ENCODE measurements at places on chromosomes 6 and 20.
A peak's percentile ranks its signal among the peaks of the same experiment; 100 is the strongest.

DNA sequence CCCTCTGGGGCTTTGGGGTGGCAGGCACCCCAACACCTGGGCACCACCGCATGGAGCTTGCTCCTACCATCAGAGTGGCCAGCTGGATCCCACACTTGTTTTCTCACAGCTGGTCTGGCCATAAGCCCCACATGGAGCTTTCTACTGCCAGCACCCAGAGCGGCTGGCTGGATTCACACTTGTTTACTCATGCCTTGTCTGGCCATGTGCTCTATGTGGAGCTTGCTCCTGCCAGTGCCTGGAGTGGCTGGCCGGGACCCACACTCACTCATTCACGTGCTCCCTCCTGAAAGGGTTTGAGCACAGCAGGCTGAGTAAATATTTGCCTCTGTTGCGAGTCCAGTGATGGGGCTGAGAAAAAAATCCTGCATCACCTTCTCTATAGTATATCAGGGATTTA lies 487.0 kb downstream of the CD109 start:
- DNase-seq = no peak

- peak; percentile 26 for DNase-seq
Measured at GRCh38 chr6:104527761-104528415, 331.8 kb downstream of the HACE1 start.

- DNase-seq = peak; percentile 31
Measured at GRCh38 chr6:106510090-106510970, 119.0 kb downstream of the RTN4IP1 start.

- DNase-seq = no peak
Measured at GRCh38 chr6:149284904-149285303, 32.6 kb upstream of the TAB2 start.

DNA sequence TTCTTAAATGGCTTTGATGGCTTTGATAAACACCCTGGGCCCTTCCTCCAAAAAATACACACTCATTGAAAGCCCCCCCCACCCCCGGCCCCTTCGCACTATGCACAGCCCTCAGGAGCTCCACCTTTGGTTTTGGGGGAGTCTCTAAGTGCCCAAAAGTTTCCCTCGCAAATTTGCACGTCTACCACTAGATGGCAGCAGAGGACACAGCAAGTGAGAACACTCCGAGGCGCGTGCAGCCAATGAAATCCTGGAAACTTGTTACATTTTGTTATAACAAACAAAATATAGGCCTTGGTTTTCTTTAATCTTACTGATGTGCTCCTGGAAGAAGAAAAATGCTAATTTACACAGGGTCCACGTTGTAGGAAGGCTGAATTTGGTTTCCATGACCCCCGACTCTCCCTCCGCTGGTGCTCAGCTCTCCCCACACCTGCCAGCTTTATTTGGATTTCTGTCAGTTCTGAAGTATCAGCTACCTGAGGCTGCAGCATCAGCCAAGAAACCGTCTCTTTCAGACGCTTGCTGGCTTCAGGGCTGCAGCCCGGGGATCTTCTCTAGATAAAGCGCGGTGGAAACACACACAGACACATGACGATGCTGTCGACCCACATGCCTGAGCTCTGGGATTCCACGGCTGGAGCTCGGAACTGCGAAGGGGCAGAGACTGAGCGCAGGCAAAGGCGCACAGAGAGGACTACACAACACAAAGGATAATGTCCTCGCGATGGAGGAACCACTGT lies 148.3 kb upstream of the RPS6KA2 start:
- peak; percentile 69 for DNase-seq

DNA sequence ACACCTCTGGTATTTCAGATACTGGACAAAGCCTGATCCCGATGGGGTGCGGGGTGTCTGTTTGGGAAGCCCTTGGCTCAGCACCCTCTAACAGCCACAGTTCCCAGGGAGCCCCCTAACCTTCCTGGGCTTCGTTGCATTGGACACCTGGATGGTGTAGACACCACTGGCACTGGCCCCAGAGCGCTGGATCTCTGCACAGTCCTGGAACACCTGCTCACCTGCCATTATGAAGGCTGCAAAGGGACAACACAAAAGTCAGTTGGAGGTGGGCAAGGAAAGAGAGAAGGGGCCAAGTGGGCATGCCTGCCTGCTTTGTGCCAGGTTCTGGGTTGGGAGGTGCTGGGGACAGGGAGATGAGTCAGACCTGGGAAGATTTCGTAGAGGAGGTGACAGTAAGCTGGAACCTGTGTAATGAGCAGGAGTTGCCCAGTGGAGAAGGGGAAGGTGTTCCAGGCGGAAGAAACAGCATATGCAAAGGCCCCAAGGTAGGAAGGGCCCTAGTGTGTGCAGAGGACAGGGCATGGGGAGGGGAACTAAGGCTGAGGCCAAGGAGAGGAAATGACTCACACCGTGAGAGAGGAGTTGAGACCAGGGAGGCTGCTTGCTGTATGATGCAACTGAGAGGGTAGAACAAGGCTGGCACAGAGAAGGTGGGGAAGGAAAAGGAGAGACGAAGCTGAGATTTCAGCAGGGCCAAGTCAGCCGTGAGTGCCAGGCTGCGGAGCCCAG lies 34.9 kb downstream of the ANGPT4 start:
- no peak for DNase-seq

- no peak for DNase-seq
Measured at GRCh38 chr6:55405474-55406235, 78.4 kb downstream of the GFRAL start.

All from astrocyte of the cerebellum (primary cell).